Fibroblast of mammary gland (primary cell): ENCODE measurements at places on chromosomes 2 and 18.

- DNase-seq: no peak
Observed at GRCh38 chr2:102588213-102588939, 31.0 kb upstream of the SLC9A2 start.

GRCh38 chr18:23825978-23826405 lies 136.7 kb downstream of the LAMA3 start:
- peak; percentile 98 for DNase-seq

DNA sequence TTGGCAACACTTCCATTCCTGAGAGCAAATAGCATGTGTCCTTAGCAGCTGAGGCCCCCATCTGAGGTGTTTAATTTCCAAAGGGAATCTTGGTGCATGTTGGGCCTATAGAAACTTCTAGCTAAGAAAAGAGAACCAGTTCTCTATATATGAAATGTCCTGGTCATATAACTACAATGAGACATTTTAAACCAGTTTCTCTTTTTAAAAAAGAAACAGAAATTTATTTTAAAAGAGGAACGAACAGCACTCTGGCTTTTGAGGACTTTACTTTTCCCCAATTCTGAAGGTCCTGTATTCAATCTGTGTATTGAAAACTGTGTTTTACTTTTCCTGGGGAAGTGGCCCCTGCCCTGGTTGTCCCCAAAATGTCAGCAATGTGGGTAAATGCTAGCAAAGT lies 309.5 kb upstream of the STON1 start:
- DNase-seq: no peak

DNA sequence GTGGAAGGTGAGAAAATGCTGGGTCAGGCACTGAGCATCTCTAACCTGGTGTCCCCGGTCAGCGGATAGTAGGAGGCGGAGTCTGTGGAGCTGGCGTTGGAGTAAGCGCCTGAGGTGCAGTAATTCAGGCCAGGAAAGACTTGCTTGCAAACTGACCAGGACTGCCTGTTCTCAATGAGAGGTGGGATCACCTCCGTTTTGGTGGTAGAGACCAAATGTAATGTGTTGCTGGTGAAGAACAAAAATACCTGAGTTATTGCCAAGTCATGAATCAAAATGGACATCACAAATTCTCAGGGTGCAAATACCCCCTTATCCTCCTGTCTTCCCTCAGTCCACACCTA lies 24.2 kb downstream of the APOB start:
- no peak for DNase-seq

GRCh38 chr18:40851014-40851429 lies 1104.0 kb upstream of the PIK3C3 start:
- DNase-seq: peak; percentile 27

GRCh38 chr2:60862642-60863041 lies 18.7 kb upstream of the REL start:
- DNase-seq: no peak

GRCh38 chr18:48581206-48581605 lies 42.4 kb downstream of the CTIF start:
- DNase-seq: no peak

DNA sequence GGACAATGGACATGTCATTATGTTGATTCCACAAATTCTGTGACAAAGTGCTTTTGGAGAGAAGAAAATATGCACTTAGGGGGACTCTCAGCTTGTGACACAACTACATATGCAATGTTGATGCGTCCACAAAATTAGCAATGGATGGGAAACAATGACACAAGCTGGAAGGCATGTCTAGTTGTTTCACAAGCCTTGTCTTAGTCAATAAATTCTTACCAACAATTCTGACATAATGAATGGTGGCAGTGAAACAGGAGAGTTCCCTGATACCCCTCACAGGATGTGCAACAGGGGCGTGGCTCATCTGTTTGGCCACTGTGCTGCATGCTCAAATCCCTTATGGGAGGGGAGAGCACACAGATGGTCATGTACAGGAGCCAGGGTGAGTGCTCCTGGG lies 347.2 kb upstream of the DLGAP1 start:
- no peak for DNase-seq

- DNase-seq: no peak
Observed at GRCh38 chr2:203590496-203590895, 55.4 kb upstream of the RAPH1 start.

DNA sequence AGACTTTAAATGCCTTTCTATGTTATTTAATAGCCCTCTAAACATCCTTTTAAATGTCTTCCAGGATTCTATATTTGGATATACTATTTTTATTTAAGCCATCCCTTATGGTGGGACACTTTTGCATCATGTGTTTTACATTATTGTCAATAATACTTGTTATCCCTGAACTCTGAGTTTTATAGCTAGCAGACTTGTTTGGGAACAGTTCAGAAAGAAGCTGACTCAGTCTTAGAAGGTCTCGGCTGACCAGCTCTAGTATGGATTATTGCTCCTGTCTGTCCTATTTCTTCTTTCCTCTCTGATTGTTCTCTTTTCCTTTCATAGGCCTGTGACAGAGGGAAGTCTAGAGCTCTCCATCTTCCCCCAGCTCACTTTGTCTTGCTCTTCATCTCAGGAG lies 77.3 kb upstream of the CXCR4 start:
- no peak for DNase-seq

- no peak for DNase-seq
Observed at GRCh38 chr2:8416849-8417832, 264.7 kb upstream of the ID2 start.

- peak; percentile 69 for DNase-seq
Observed at GRCh38 chr18:49048396-49049020, 97.7 kb upstream of the SMAD7 start.

DNA sequence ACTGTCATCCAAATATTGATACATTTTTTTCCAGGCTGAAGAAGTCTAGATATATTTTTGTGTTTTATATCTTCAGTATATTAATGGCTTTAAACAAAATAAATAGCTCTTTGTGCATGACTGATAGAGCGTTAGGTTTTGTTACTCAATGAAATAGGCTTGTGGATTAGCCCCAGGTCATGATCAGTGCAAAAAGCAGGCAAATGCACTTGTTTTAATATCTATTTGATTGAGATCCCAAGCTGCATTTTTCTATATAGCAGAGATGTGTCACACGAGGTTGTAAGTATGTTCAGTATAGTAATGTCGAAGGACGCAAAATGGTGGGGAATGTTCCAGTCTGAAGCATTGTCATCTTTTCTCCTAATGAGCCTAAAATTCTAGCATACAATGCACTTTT lies 198.5 kb downstream of the ZNF407 start:
- DNase-seq: no peak

GRCh38 chr2:128390256-128390990 lies 71.8 kb upstream of the HS6ST1 start:
- DNase-seq: no peak

DNA sequence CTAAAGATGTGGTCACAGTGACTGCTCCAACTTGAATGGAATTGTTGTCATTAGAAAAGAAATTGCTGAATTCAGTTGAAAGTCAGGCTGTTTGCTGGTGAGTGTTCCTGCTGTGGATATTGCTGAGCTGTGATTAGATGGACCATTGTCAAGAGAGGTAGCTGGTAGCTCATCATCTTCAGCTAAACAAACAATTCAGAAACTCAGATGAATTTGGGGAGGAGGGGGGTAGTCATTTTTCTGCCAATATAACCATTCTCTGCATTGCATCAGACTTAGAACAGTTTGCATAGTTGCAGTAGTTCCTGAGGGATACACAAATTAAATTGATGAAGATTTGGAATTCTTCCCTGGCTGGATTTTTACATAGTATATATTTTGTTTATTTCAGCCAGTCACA lies 108.3 kb downstream of the MTCL1 start:
- DNase-seq: peak; percentile 53

DNA sequence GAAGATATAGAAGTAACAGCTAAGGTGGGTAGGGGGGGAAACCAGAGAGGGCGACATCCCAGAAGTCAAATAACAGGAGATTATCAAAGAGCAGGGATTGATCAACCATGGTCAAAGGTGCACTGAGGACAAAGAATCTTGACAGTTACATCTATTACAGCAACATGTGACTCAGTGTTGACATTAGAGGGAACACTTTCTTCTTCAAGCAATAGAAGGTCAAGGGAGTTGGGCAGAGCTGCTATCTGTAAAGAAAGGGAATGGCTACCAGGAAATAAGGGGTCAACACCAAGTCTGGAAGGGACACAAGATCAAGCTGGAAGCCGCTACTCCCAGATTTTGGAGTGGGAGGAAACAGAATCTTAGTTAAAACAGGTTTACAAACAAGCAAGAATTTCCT lies 611.0 kb downstream of the TSN start:
- peak; percentile 1 for DNase-seq

GRCh38 chr2:47221039-47221438 lies 65.9 kb upstream of the STPG4 start:
- peak; percentile 69 for DNase-seq

GRCh38 chr2:130829015-130829414 lies 7.7 kb upstream of the ARHGEF4 start:
- DNase-seq: no peak

- DNase-seq: peak; percentile 19
Observed at GRCh38 chr2:151827564-151828142, 568 bp downstream of the ARL5A start.

GRCh38 chr2:142722086-142722485 lies 155.4 kb upstream of the KYNU start:
- DNase-seq: no peak

GRCh38 chr2:73253400-73253799 lies 19.3 kb downstream of the CCT7 start:
- no peak for DNase-seq

GRCh38 chr2:32614084-32614483 lies 13.8 kb upstream of the TTC27 start:
- no peak for DNase-seq

DNA sequence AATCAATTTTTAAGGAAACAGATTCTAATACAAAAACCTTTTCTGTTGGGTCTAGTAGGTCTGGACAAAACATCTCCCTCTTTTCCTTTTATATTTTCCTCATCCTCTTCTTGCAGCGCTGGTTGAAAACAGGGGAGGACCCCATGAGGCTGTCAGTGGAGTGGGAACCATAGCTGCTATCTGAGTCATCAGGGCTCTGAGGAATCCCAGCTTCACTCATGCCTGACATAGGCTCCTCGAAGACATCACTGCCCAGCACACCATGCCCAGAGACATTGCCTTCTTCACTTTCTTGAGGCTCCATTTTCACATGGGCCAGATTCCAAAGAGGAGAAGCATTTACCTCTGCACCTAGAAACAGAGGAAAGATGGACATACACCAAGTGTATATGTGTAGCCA lies 10.0 kb downstream of the SUPT7L start:
- DNase-seq: peak; percentile 17

GRCh38 chr2:61149074-61149473 lies 12.9 kb upstream of the C2orf74 start:
- no peak for DNase-seq

- no peak for DNase-seq
Observed at GRCh38 chr2:197706839-197707207, 1.7 kb downstream of the MARS2 start.

DNA sequence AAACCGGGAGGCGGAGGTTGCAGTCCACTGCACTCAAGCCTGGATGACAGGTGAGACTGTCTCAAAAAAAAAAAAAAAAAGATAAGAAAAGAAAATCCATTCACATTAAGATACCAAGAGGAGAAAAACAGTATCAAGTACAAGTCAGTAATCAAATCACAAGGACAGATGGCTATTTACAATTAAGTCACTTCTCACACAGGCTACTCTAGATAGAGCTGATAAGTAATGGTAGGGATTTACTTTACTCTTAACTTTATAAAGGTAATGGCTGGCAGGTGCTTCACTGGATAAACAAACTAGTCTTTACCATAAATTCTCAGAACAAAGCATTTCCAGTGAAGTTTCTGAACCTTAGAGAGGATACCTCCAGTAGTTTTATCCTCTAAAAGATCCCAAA lies 11.5 kb downstream of the SF3B1 start:
- no peak for DNase-seq

GRCh38 chr2:118169359-118170005 lies 81.2 kb downstream of the INSIG2 start:
- DNase-seq: no peak

DNA sequence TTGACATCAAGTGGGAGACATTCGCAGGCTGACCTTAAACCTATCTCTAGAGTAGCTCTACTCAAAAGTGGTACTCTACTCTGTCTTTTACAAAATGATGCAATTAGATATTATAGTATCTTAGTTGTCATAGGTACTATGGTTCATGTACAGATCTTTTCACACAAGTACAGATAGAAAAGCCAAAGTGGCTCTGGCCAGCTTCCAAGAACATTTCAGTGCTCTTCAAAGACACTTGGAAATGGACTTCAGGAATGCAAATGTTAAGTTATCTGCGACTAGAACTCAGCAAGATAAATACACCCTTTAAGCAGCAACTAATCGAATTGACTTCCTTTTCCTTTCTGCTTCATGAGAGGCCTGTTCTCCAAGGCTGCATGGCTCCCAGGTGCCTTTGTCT lies 718.7 kb upstream of the FAM98A start:
- no peak for DNase-seq

DNA sequence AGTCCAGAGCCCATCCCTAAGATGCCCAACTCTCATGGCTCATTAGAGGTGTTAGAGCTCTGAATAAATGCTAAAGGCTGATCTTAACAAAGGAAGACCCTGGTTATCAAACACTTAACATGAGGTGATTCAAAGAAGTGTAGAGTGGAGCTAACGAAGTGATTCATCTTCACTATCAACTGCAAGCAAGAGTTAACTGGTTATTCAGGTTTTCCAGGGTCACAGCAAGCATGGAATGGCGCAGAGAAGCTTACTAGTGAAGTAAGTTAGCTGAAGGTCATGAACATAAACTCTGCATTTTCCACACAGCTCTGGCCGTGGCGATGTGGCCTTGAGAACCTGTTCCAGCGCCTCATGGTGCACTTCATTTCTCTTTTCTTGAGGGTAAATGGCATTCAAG lies 17.0 kb downstream of the RND3 start:
- no peak for DNase-seq

DNA sequence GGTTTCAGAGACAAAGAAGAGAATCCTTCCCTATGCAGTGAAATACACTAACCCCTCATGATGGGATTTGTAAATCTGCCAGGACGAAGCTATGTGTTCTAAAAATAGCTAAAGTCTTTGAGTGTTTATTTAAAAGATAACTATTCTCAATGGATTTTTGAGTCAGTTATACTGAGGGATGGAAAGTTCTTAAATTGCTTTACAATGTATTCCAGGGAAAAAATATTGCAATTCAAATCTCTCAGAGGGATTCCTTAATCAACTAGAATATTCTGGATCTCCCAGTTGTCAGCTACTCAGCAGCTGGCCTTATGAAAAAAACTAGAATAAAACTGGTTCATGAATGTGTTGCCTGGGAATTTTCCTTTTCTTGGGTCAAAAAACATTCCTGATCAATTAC lies 312.4 kb downstream of the PLCL1 start:
- DNase-seq: peak; percentile 17

- DNase-seq: no peak
Observed at GRCh38 chr2:222281506-222281905, 17.3 kb downstream of the PAX3 start.

GRCh38 chr2:67463810-67464209 lies 66.7 kb downstream of the ETAA1 start:
- peak; percentile 50 for DNase-seq
